Activated CD8-positive, alpha-beta memory T cell treated with anti-CD3 and anti-CD28 coated beads, Interleukin-2, amount 10 ng/mL, durations not matched to agents 7 days and 5 days (primary cell): ENCODE measurements at places on chromosomes 13 and 19.

GRCh38 chr13:92590503-92590908 is 636.1 kb upstream of the GPC6 start:
- no peak for DNase-seq

- DNase-seq, result no peak
Observed at GRCh38 chr19:6925386-6925785, 38.0 kb downstream of the ADGRE1 start.

DNA sequence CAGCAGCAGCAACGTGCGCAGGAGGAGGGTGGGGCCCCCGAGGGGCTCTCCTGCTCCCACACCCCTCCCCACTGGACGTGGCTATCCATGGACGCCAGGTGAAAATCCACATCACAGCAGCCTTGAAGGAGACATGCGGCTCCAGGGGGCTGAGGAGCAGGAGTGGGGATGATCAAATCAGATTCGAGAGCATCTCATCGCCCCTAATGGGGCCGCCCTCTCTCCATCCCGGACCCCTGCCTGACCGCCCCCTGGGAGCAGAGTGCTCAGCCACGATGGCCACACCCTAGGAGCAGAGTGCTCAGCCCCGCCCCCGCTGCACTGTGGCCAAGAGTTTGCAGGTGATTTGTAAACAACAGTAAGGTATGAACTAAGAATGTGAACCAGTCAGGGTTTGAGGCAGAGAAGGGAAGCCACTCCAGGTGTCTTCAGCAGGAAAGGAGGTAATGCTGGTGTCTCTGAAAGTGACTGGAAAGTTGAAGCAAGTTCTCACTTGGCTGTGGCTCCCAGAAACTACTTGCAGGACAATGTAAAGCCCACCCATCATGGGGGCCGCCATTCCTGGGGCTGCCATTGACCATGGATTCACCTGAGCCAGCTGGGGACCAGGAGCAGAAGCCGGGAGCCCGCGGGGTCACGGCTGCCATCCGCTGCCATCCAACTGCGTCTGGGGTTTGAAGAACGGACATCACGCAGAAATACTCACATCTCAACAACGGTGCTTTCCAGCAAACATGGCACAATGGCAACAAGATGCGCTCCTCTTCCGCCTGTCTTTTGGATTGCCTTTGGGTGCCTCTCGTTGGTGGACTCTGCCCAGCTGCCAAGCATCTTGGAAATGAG is 71.8 kb downstream of the SPACA7 start:
- DNase-seq, result peak; percentile 35

DNA sequence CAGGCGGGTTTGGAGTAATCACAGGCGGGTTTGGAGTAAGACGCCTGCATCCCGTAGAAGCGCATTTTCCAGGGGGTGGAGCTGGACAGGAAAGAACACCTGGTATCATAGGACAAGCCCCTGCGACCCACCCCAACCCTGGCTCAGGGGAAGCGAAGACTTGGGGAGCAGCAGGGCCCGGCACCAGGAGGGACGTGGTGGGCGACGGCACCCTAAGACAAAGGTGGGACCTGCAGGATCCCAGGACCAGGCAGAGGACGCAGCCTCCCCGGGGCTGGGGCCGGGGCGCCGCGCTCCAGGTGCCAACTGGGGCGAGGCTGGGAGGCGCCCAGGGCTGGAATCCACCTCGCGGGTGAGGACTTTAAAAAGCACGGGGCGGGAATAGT is 520 bp downstream of the ZNF600 start:
- DNase-seq, result no peak

GRCh38 chr13:55000043-55000442 is 1971.4 kb downstream of the OLFM4 start:
- no peak for DNase-seq

- DNase-seq, result peak; percentile 57
Observed at GRCh38 chr13:98571955-98572662, 4.8 kb downstream of the STK24 start.

- DNase-seq, result no peak
Observed at GRCh38 chr13:73578251-73578875, 519.6 kb downstream of the KLF5 start.

- no peak for DNase-seq
Observed at GRCh38 chr13:71875823-71876222, 8.8 kb upstream of the DACH1 start.

- DNase-seq, result peak; percentile 42
Observed at GRCh38 chr19:44552324-44552723, 22.8 kb upstream of the CEACAM20 start.

DNA sequence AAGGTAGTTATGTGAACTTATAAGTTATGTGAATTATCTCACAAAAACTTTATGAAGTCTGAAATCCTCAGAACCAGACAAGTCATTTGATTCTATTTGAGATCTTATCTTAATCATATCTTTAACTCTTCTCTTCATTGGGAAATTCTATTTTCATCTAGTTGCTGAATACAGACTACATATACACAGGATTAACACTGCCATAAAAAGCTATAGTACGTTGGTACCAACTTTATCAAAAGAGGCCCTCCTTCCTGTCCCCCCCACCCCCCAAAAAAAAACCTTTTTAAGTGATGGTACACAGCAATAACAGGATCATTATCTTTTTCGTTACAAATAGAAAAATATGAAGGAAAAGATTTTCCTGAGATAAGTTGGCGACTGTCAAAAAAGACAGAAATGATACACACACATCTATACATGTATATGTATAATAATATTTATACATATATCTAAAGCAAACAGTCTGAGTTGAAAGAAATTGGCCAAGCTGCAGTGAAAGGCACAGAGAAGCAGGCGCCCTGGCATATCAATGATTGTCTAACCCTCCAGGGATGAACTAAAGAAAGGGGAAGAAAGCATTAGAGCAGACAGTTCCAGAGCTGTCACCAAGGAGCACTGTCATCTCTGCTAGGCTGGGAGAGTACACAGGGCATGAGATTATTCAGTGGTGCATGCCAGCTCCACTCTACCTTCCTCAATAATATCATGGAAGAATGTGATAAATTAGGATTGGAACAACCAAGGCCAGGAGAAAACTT is 116.7 kb downstream of the KLF12 start:
- no peak for DNase-seq

GRCh38 chr19:6213696-6214641 is 65.8 kb downstream of the MLLT1 start:
- no peak for DNase-seq

- no peak for DNase-seq
Observed at GRCh38 chr13:26015271-26016125, 36.3 kb downstream of the SHISA2 start.

DNA sequence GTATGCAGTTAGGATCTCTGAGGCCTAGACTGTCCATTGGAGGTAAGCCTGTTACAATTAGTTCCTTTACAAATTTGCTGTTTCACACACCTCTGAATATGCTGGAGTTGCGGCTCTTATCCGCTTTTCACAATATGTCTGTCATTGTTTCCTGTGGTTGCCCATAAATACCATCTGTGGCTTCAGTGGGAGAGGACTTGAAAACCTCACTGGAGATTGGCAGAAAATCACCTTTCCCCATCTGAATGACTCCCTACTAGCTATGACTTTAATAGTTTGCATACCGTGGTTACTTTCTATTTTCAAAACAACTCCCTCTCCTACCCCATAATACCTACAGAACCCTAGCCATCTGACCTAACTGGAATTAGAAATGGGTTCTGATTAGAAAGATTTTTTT is 454.3 kb downstream of the PCDH17 start:
- peak; percentile 40 for DNase-seq

- DNase-seq, result peak; percentile 72
Observed at GRCh38 chr19:45424191-45425058, 708 bp upstream of the ERCC1 start.

- no peak for DNase-seq
Observed at GRCh38 chr13:77620138-77620537, 77.3 kb upstream of the SLAIN1 start.
